ENCODE measurements at places on chromosomes 2 and 18.

GRCh38 chr2:133844214-133844892, 276.1 kb upstream of the NCKAP5 start:
- DNase-seq: peak; percentile 33

DNA sequence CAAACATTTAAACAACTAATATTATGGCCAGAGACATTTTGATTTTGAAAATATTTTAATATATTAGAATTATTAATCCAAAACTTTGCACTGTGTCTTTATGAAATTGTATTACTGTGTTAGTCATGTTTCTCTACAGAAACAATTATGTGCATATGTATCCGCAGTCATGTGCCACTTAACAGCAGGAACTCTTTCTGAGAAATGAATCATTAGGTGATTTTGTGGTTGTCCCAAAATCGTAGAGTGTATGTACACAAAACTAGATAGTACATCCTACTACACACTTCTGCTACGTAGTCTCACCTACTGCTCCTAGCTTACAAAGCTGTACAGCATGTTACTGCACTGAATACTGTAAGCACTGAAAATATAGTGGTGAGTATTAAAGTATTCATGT, 479.2 kb upstream of the DSEL start:
- DNase-seq: no peak

DNA sequence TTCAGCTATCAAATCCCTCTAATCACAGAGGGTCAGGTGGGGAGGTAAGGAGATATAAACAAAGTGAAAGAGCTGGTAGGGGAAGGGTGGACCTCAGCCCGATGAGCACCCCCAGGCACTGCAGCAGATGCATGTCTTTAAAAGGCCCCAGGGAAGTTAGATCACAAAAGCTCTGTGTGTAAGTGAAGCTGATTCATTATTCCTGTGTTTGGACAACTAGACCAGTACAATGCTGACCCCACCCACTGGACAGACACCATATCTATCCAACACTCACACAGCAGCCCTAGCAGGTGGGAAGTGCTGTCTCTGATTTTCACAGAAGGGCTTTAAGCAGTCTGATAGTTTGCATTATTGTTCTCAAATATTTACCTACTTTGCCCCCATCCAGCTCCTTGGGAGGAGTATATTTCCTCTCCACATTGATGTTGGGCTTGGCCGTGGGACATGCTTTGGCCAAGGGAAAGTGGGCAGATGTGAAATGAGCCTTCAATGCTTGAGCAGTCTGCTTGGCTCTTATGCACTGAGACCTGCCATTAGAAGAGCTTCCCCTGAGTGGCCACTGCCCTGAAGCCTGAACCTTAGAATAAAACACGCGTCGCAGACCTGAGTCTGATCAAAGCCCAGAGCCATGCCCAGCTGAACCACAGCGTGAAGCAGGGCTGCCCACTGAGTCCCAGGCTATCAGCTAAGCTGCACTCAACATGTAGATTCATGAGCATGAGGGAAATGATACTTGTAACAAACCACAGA, 111.4 kb downstream of the COPS8 start:
- no peak for DNase-seq

- no peak for DNase-seq
Observed at GRCh38 chr2:159913900-159914299, 115.9 kb upstream of the CD302 start.

DNA sequence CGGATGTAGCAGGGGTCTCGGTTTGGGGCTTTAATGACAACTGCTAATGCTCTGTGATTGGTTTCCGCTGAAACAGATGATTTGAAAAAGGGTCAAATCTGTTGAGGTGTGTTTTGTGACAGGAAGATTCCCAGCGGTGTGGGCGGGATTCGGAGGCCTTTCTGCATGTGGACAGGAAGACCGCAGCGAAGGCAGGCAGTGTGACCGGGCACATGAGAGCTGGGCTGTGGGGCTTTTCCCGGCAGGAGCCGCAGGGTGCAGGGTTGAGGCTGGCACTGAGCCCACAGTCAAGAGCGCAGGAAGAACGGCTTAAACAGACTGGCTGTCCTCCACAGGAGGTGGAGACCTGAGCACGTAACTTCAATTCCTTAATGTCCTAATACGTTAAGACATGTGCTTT, 180.0 kb upstream of the TPO start:
- DNase-seq: no peak

DNA sequence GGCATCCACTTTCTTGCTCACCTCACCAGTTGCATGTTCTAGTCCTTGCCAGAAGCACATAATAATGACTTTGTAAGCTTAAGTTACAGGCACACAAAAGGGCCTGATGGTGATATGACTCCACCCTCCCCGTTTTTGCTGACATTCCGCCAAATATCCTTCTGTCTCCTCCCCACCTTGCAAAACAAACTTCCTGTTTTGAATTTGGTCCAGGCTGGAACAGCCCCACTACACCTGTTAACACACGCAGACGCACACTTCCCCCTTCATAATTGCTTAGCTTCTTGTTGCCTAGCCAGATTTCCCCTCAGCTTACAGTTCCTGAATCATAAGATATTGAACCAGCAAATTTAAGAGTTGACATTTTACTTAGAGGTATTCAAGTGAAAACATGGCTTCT, at the start of gene MGAT5:
Gene MGAT5 (plus strand): TSS at position 269 of the 400 bp plus-strand sequence. CDS start 332 bp downstream, outside the sequence.
- DNase-seq: no peak

DNA sequence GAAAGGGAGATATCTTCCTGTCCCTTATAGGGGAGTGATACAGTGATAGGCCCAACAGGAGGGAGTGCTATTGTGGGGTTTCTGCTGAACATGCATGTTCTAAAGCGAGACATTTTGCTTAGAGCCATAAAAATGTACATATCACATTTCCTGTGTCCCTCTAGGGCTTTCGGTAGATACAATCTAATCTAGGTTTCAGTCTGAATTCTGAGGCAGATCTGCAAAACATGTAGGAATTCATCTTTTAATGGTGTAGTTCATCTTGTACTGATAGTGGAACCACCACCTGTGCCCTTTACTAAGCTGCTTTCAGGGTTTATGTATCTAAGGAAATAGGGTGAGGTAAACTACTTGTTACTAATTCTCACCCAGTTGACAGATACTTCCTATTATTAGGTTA, 73.8 kb downstream of the SPTBN1 start:
- no peak for DNase-seq

- no peak for DNase-seq
Observed at GRCh38 chr2:15734674-15735483, 143.2 kb downstream of the DDX1 start.

GRCh38 chr2:23556929-23557328, 171.9 kb downstream of the KLHL29 start:
- DNase-seq: no peak
